ENCODE measurements at places on chromosomes 3 and 15.
A peak's percentile ranks its signal among the peaks of the same experiment; 100 is the strongest.

DNA sequence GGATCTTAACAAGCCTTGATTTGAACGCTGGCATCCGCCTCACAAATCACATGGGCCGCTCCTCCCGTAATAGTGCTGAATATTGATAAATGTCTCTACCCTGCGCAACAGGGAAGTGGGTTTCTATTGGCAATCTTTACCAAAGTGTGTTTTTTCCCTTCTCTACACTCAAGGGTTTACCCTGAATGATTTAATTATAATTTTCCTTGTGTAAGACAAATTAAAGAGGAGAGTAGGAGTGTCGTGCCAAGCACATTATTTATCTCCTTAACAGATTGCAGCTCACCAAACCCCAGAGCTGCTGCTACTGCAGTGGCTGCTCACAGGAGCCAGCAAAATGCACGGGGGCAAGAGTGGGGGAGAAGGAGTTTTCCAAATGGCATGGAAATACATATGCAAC, 545.8 kb downstream of the FOXP1 start:
- DNase-seq = no peak

GRCh38 chr3:48241796-48242455, 1.0 kb downstream of the ZNF589 start:
- DNase-seq = peak; percentile 35

DNA sequence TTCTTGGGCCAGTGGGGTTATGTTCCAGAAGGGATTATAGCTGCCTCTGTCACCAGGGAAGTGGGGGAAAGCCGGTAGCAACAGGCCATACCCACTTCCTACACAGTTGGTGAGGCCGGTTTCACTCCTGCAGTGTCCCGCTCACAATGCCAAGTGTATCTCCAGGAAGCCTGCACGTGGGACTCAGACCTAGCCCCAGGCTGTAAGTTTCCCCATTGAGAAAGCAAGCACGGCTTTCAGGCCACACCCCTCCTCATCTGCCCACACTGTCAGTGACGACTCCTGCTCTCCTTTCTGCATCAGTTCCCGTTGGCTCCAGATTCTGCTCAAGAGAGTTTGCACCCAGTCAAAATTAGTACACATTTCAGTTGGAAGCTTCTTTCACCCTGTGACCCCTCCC, 51.6 kb upstream of the CPOX start:
- DNase-seq = no peak

DNA sequence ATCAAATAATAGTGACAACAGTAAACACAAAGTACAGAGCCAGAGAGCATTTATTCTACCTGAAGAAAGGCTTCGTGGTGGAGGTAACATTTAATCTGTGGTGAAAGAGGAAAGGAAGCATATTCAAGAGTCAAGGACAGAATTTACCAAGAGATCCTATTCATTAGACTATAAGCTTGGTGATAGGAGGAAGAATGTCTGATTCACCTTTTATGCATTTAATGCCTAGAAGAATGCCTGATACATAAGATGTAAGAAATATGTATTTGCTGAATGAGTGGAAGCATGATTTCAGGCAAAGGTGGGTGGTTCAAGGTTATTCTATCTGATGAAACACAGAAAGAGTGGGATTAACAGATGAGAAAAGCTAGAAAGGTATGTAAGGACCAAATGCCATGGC, 119.8 kb downstream of the SERPINI1 start:
- no peak for DNase-seq

DNA sequence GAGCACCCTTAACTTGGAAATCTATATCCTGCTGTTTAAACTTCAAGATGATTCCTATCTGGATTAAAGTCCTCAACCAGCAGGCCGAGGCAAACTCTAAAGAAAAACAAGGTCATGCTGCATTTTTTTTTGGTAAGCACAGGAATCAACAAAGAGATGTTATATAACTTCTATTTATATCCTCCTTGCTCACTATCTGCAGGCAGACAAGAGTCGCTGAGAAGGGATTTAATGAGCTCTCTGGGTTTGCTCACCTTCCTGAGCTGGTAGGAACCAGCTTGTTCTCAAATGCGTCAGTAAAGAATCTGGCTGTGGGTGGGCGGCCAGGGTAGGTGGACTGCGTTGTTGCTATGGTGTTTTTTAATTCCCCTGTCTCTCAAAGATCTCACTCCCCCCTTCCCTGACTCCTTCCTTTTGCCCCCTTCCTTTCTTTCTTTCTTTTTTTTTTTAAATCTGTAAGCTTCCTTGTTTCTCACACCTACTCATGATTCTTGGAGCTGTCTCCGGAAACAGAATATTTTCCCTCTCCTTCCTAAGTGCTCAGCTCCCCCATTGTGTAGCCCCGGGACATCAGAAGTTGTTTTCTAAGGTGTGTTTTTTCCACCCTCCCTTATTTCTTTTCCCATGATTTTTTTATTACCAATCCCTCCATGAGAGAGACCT, 228.8 kb upstream of the BHLHE40 start:
- peak; percentile 47 for DNase-seq

- DNase-seq = peak; percentile 90
These were observed 539 bp upstream of the PLCL2 start for GRCh38 chr3:16884084-16884747.

DNA sequence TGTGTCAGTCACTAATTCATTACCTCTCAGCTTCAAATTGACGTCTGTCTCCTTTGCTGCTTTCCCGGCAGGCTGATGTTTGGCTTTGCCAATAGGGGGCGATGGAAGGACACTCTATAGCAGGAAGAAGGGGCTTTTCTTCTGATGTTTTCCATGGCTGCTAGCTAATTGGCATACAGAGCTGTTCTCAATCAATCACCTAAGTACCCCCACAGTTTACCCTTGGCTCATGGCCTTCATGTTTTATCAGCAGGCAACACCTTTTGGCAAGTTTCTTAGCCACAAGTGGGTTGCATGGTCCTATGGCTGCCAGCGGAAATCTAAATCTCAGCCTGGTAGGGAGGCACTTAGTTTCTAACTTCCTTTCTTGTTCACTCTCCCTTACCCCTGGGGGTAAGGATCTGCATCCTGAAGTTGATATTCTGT, 45.0 kb downstream of the ESYT3 start:
- DNase-seq = peak; percentile 72

- DNase-seq = no peak
These were observed 48.4 kb downstream of the DNAH1 start for GRCh38 chr3:52364322-52365035.

- DNase-seq = no peak
These were observed 23.2 kb upstream of the LAMP3 start for GRCh38 chr3:183185696-183186095.

- no peak for DNase-seq
These were observed 44.3 kb downstream of the DHX30 start for GRCh38 chr3:47847260-47847659.

GRCh38 chr3:49807431-49808114, 4.5 kb downstream of the INKA1 start:
- DNase-seq = peak; percentile 29

DNA sequence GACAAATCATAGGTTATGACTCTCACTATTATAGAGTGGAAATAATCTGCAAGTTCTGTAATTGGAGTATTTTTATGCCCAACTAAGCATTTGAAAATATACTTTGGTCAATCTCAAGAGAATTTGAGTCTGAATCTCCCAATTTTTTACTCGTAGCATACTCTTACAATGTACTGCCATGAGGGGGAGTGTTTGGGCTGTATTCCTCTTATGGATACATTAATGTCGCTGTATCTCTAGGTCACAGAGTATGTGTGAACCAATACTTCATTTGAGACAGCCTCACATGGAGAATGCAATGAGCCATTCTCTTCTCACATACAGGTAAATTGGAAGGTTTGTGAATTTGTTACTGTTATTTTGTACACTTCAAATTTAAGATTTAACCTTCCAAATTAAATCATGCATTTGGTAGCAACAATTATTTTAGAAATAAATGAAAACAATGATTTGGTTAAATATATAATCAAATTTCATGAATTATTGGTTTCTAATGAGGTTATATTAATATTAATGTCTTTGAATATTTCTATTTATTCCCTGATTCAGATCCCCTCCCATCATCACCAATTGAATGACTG, 5.5 kb upstream of the CD200 start:
- DNase-seq = peak; percentile 80

DNA sequence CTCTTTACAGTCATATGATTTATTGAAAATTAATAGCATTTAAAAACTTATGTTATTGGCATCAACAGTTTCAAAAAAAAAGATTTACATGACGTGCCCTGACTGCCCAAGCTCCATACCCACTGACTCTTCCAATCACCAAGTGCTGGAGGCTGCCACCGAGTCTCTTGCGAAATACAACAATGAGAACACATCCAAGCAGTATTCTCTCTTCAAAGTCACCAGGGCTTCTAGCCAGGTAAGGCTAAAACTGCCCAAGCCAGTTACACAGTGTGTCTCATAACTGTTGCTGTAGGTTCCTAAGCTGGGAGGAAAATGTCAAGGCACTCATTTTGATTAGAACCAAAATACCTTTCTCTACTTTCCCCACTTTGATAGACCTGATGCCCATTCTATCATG, 4.5 kb downstream of the FETUB start:
- DNase-seq = no peak

- DNase-seq = no peak
These were observed 38.2 kb upstream of the ITGA11 start for GRCh38 chr15:68470049-68470742.

DNA sequence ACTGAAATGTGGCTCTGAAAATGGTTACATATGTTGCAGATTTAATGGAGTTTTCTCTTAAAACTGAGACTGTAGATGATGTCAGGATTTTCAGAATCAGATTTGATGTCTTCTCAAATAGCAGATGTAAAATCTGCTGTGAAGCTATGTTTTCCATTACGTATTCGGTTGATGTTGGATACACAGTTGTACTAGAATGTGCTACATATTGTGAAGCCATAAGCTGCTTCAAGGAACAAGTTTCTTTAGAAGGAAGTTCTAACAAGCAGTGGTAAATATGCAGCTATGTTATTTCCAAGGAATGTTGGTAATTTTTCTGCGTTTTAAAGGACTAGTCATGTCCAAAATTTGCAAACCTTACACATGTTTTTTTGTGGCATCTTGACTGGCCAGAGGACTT, 197.7 kb downstream of the RBMS3 start:
- DNase-seq = peak; percentile 56

DNA sequence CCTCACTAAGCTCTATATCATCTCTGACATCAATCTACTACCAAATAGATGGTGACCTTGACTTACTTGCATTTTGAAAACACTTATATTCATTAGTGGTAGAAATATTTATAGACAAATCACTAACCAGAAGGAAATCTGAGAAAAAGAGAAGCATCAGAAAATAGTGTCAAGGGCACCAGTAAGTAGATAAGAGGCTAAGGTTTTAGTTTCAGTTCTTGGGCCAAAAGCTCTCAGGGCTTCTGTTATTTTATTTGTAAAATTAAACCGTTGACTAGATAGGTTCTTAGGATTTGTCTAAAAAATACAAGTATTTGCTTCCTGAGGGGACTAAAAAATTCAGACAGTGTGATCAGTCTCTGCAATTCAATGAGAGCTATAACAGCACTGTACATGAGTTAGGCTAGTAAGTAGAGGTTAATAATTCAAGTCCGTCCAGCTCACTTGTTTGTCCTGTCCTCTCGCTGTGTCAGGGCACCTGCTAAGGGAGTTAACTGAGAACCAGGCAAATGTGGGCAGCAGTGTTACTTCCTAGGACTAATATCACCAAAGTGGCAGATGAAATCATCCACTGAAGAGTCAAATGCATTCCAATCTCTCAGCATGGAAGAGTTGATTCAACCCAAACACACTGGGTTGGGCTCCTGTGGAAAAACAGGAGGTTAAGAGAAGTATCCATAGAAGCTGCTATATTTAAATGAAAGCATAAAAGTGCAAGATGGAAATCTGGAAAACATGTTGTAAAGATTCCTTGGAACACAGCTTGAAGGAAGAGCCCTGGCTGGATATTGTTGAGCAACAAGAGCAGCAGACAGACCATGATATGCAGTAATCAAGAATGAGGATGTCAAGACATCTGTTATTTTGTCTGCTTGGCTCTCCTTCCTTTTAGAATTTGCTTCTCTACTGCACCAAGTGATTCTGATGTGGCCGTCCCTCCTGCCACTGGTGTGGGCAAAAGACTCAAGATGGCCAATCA, 134.9 kb upstream of the ZBTB20 start:
- DNase-seq = no peak

DNA sequence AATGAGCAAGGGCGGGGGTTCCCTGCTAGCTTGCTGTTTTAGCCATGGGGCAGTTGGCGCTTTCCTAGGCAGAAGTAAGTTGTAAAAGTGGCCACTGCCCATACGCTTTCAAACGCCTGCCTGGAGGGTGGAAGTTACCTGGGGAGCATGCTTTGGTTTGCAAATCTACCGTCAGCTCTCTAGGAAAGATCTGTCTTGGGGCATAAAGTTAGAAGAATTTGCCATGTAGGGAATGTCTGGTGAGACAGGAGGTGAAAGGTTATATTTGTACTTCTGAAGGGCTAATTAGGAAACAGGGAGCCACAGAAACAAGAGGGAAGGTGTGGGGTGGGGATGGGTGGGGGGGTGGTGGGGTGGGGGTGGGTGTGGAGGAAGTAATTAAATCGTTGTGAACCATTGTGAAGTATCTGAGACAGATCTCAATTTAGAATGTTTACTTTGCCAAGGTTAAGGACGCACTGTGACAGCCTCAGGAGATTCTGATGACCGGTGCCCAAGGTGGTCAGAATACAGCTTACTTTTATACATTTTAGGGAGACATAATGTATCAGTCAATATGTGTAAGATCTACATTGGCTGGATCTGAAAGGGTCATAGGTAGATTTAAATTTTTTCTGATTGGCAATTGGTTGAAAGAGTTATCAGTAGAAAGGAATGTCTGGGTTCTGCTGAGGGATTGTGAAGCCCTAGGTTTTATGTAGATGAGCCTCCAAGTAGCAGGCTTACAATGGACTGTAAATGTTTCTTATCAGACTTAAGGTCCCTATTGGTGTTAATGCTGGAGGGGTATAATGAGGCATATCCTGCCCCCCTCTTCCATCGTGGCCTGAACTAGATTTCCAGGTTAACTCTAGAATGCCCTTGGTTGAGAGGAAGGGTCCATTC, 62.0 kb upstream of the GCNT3 start:
- DNase-seq = no peak

DNA sequence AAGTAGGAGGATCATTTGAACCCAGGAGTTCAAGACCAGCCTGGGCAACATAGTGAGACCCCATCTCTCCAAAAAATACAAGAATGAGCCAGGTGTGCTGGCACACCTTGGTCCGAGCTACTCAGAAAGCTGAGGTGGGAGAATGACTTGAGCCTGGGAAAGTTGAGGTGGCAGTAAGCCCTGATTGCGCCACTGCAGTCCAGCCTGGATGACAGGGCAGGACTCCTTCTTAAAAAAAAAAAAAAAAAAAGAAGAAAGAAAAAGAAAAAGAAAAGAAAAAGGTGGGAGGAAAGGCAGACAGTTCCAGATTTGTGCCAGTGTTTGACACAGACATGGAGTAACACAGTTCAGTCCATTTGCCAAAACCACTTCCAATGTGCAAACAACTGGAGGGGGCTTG, 75.7 kb downstream of the ATP10A start:
- DNase-seq = no peak

GRCh38 chr3:63199606-63200005, 78.5 kb upstream of the SYNPR start:
- no peak for DNase-seq
